NCI-H460 (cell line): ENCODE measurements at places on chromosomes 2 and 18. TPM values are rescaled to one million over a fixed set of nuclear protein-coding genes. Genes with fewer than 3 reads are reported as not detected.
A peak's percentile ranks its signal among the peaks of the same experiment; 100 is the strongest.

DNA sequence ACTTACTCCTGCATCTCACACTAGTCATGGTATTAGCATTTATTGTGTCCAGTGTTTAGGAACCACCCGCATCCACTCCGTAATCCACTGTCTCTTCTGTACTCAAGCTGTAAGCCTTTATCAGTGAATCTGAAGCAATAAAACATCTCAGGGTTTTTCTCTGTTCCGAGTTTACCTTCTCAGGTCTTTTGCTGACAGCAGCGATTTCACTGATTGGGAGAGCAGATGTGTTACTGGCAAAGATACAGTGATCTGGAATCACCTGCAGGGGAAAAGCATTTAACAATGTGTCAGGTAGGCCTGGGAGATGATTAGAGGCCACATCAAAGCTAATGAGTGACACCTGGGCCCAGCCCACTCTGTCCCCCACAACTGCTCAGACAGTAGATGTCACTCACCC is 24.6 kb downstream of the GAREM2 start:
- no peak for DNase-seq

RALB gene
- 38.2 and 45.6 TPM in 2 replicates for total RNA-seq

ARHGAP25 gene
- 2.1 and 3.1 TPM in 2 replicates for total RNA-seq

DNA sequence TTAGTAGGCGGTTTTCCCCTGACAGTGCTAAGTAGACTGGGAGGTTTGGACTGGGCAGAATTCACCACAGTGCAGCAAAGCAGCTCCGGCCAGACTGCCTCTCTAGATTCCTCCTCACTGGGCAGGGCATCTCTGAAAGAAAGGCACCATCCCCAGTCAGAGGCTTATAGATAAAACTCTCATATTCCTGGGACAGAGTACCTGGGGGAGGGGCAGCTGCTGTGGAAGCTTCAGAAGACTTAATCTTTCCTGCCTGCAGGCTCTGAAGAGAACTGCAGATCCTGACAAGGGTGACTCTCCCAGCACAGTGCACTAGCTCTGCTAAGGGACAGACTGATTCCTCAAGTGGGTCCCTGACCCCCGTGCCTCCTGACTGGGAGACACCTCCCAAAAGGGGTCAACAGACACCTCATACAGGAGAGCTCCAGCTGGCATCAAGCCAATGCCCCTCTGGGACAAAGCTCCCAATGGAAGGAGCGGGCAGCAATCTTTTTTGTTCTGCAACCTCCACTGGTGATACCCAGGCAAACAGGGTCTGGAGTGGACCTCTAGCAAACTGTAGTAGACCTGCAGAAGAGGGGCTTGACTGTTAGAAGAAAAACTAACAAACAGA is 266.8 kb upstream of the CRIM1 start:
- DNase-seq = no peak

GRCh38 chr2:888906-889566 is 61.6 kb upstream of the SNTG2 start:
- no peak for DNase-seq

GRCh38 chr2:133884739-133885381 is 316.6 kb upstream of the NCKAP5 start:
- DNase-seq = peak; percentile 18

TXNDC2 gene
- 0.10 and 0.17 TPM in 2 replicates for total RNA-seq

CYP26B1 gene
- total RNA-seq = 0.94 and 1.0 TPM in 2 replicates

SERPINB5 gene
- total RNA-seq = 61.1 and 64.9 TPM in 2 replicates

DES gene
- 0.38 and 0.50 TPM in 2 replicates for total RNA-seq

GRCh38 chr2:204625135-204625534 is 79.9 kb downstream of the PARD3B start:
- peak; percentile 20 for DNase-seq

DNA sequence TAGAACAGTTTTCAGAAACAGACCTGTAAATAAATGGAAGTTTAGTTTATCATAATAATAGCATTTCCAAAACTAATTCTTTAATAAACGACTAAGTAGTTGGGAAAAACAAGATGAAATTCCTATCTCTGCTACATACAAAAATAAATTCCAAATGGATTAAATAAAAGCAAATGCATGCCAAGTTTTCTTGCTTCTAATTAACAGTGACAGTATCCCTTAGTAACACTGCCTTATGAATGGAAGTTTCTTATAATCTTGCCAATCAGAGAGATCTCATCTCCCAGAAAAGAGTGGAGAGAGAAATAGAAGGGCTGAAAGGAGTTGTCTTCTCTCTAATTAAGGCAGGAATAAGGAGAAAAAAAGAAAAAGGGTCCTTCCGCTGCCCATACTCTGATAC is 133.9 kb downstream of the GFPT1 start:
- peak; percentile 23 for DNase-seq

UGT1A3 gene
- total RNA-seq = not detected in 2 replicates

DNA sequence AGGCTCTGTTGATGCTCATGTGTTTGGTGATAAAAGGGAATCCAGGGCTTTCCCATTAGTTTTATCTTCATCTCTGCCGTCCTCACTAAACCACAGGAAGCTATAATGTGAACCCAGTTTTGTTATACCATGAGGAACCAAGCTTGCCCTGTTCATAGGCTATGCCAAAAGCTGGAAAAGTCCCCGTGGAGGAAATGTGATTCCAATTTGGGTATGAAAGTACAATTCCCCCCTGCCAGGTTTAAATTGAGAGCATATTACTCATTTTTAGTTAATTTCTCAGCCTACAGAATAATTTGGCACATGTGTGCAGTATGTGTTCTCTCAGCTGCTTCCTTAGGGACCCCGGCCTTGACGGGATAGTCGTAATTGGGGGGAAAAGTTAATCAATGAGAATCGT is 327.4 kb downstream of the RND3 start:
- no peak for DNase-seq

PTPRM gene
- 97.6 and 129 TPM in 2 replicates for total RNA-seq

GRCh38 chr2:47516360-47517104 is 113.6 kb downstream of the MSH2 start:
- DNase-seq = no peak
